ENCODE measurements at places on chromosomes 7 and 10.
A peak's percentile ranks its signal among the peaks of the same experiment; 100 is the strongest.

DNA sequence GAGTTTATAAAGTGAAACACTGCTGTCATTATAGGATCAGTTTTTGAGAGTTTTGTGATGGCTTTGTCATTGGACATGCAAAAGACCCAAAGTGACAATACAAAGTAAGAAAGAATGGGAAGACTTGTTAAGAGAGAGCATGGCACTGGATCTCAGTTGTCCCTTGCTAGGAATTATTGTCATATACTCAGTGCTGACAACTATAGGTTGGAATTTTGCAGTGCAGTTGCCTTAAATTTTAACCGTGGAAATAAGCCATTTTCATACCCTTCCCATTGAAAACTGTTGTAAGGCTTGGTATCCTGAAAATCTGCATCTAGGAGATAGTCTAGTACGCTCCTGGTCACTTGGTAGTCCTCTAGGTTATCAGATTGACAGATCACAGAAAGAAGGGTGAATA lies 1156.7 kb downstream of the GATA3 start:
- DNase-seq: no peak

DNA sequence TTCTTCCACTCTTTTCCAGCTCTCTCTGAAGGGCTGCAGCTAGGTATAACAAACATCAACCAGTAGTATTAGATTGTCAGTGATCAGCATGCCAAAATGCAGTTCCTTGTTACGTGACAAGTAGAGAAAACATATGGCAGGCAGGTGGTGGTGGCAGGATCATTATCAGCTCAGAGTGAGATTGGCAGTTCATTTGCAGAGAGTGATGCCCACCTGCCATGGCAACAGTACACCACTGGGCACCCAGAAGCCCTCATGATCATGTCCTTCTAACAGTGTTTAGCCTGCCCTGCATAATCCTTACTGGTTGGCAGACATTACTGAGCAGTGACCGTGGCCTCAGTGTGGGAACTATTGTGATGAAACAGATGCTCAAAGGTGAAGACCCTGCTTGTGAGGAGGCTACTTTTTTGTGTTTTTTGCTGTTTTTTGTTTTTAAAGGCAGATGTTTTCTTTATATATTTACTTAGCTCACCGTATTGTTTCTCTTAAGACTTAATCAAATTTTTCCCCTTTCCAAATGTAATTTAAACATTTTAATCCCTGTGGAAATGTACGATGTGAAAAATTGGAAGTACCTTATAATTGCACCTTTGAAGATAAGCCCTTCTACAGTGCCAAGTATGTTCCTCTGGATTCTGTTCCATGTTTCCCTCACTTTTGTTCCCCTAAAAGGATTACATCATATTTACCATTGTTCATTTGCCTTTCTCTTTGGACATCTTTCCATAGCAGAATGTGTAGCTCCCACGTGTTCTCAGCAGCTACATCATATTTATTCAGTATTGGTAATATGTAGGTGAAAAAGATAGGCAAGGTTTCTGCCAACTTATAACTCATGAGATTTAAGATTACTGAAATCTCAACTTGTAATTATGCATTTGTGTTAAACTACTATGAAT lies 179.6 kb downstream of the SND1 start:
- DNase-seq: no peak

GRCh38 chr7:1745576-1746490 lies 75.8 kb downstream of the ELFN1 start:
- no peak for DNase-seq

- DNase-seq: no peak
Observed at GRCh38 chr10:89301232-89301631, 614 bp upstream of the IFIT2 start.

DNA sequence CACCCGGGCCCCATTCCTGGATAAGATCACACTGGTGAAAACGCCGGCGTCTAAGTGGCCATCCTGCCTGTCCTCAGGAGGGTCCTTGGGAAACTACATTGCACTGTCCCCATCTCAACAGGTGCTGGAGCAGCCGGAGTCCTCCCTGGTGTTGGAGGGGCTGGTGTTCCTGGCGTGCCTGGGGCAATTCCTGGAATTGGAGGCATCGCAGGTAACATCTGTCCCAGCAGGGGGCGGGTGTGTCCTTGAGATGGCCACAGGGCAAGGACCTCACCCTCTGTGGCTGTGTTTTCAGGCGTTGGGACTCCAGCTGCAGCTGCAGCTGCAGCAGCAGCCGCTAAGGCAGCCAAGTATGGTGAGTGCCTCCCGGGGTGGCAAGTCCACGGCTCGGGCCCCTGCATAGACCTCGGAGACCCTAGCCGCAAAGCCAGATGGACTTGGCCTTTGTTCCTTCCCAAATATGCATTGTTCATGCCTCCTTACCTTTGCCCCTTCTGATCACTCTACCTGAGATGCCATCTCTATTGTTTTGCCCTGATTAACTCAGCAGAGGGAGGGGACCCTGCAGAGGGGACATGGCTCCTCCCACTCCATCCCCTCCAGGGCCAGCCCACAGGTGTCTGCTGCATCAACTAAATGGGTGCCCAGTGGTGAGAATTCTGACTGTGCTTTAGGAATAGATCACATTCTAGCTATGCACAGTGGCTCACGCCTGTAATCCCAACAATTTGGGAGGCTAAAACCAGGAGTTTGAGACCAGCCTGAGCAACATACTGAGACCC lies 23.8 kb downstream of the ELN start:
- DNase-seq: no peak

DNA sequence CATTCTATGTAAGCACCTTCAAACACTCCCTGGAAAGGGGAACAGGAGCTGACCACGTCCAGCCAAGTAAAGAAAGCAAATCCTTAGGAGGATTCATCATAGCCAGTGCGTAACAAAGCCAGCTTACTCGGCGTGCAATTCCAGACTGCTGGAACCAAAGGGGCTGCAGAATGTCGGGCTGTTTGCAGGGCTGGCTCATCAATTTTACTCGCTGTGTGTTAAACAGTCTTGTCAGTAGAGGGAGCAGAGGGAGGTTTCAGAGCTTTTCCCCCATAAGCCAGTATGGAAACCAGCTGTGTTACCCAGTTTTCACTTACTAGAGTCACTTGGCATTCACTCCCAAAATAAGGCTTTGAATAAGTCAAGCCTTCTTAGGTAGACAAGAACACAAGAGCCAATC lies 127.1 kb downstream of the KMT2E start:
- peak; percentile 33 for DNase-seq

GRCh38 chr10:69215405-69216171 lies 4.5 kb upstream of the HKDC1 start:
- DNase-seq: no peak

GRCh38 chr10:124573726-124574455 lies 112.3 kb downstream of the LHPP start:
- DNase-seq: no peak

DNA sequence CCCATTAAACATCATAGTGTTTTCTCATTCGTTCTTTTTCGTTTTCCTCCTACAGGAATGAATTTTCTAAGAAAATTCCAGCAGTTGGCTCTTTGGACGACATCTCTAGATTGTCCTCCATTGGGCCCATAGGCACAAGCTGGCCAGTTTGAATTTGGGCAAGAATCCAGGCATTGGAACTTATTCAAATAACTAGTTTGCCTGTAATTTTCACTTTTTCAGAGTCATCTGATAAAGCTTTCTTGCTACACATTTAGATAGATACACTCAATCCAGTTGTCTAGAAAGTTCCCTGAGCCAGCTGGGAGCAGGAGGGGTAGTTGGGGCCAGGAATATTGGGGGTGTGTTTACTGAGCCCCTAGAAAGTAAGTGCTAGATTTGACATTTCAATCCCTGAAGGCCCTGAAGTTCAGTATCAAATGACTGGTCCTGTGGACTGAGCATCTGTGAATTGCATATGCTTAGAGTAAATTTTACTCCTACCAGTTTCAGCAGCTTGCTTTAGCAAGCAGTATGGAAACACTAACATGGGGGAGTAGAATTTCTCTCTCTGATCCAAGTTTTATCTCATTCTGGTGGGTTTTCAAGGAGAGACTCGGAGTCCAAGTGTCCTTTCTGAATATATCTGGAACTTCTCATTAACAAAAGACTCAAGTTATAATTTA lies 5.2 kb downstream of the EGFR start:
- DNase-seq: no peak

- peak; percentile 27 for DNase-seq
Observed at GRCh38 chr10:14425034-14425433, 94.3 kb upstream of the FRMD4A start.

GRCh38 chr7:140009735-140010134 lies 53.0 kb downstream of the PARP12 start:
- DNase-seq: no peak

GRCh38 chr10:128016423-128017060 lies 109.6 kb downstream of the PTPRE start:
- DNase-seq: no peak

DNA sequence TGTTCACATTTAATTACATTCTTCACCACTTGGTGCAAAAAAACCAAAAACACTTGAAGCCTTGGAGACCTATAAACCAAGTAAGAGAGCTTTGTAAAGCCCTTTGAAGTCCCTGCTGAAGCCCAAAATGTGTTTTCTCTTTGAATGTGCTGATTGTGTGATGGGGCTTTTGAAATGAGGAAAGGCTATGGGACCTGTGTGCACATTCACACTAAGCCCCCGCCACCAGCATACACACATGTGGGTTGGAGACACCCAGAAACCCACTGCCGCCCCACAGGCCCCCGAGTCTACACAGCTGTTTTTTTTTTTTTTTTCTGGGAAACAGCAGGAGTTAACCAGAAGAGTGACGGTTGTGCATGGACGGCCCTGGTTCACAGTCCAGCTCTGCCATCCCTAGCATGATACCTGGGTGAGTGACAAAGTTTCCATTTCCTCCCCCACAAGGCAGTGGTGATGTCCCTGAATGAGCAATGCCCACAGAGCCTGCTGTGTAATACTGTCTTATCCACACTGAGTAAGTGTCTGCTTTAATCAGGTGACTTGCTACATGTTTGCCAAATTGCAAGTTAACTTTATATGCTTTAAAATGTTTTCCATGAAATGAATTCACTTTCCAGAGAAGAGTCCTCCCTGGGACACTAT lies 154.6 kb upstream of the GDF10 start:
- no peak for DNase-seq

DNA sequence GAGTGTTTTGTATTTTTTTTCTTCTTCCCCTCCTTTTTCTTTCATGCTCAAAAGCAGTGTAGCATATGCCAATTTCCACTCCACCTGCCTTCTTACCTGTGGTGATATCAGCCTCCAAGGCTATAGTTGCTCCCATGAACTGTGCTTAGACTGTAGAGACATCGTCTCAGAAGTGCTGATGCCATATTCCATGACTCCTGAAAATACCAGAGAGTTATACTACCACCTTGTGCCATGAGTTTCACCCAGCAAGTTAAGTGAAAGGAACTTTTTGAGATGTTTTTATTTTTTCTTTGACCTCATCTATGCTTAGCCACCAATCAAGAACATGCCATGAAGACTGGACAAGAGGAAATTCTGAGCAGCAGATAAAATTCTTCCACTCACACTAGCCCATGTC lies 142.8 kb upstream of the SEMA3E start:
- no peak for DNase-seq

- no peak for DNase-seq
Observed at GRCh38 chr10:122459561-122460273, 1.6 kb upstream of the HTRA1 start.

DNA sequence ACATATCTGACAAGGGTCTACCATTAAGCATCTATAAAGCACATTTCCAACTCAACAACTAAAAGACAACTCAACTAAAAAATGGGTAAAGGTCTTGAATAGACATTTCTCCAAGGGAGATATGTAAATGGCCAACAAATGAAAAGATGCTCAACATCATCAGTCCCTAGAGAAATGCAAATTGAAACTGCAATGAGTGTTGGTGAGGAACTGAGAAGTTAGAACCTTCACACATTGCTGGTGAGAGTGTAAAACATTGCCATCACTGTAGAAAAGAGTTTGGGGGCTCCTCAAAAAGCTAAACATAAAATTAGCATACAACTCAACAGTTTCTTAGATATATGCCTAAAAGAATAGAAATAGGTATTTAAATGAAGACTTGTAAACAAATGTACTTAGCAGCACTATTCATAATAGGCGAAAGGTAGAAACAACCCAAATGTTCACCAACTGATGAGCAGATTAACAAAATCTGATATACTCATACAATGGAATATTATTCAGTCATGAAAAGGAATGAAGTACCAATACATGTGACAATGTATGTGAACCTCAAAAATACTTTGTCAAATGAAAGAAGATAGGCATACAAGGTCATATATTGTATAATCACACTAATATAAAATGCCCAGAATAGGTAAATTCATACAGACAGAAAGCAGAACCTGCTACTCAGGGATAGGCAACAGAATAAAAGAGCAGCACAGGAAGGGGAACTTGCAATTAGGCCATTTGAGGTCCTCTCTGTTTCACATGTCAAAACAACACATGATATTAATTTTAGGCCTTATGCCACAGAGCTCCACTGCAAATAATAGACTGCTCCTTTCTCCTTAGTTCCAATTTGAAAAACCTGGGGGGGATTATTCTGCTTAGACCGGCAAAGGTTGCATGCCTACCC lies 10.6 kb upstream of the LRRC72 start:
- no peak for DNase-seq

- DNase-seq: no peak
Observed at GRCh38 chr10:112202561-112203241, 19.1 kb upstream of the GPAM start.

GRCh38 chr7:141874787-141875186 lies 33.5 kb upstream of the PRSS37 start:
- no peak for DNase-seq

DNA sequence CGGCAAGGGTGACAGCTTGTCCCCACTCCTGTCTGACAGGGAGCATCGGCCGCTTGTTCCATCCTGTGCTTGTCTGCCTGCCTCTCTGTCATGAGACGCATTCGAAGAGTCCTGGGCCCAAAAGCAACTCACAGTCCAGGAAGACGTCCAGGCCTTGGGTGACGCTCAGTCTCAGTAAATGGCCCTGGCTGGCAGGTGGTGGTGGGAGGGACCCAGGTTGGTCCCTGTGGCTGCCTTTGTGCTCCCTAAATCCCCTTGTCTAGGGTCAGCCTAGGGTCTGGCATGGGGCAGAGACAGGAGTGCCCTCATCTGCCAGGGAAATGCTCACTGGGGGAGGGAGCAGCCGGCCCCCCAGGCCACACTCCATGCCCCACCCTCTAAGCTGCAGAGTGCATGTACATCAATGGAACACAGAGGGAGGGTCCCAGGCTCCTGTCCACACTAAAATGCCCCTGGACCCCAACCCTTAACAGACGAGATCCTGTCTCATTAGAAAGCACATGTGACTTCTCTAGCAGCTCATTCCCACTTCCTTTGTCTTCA lies 295.2 kb upstream of the ZNF32 start:
- DNase-seq: no peak

GRCh38 chr10:66747451-66747850 lies 178.4 kb upstream of the LRRTM3 start:
- DNase-seq: no peak

- no peak for DNase-seq
Observed at GRCh38 chr10:964988-965417, 23.2 kb upstream of the GTPBP4 start.

- no peak for DNase-seq
Observed at GRCh38 chr7:49398746-49399145, 374.7 kb upstream of the VWC2 start.

GRCh38 chr10:114024876-114025610 lies 18.6 kb upstream of the ADRB1 start:
- no peak for DNase-seq

- no peak for DNase-seq
Observed at GRCh38 chr10:127374901-127375300, 174.2 kb upstream of the NPS start.

GRCh38 chr10:17836942-17837341 lies 27.8 kb downstream of the MRC1 start:
- peak; percentile 15 for DNase-seq

All from H1 (cell line).